ENCODE measurements at places on chromosomes 12 and 14. TPM values are rescaled to one million over a fixed set of nuclear protein-coding genes. Genes with fewer than 3 reads are reported as not detected.

The PCED1B gene
- total RNA-seq = 27.6 TPM

The TAS2R20 gene
- total RNA-seq = 0.30 TPM

The RPL10L gene
- total RNA-seq = not detected

The CCDC197 gene
- total RNA-seq = not detected

The DEGS2 gene
- total RNA-seq = 1.6 TPM

Measured in A549 treated with ZK216348 at 1 μM for 4 hours (cell line).